Mucosa of gallbladder (tissue), 1 donor: ENCODE measurements at places on chromosomes 6 and 20.

- DNase-seq: no peak
Measured at GRCh38 chr6:72876256-72876655, 254.4 kb downstream of the KCNQ5 start.

GRCh38 chr6:30075790-30076732, 492 bp upstream of the RNF39 start:
- DNase-seq: peak; percentile 31

DNA sequence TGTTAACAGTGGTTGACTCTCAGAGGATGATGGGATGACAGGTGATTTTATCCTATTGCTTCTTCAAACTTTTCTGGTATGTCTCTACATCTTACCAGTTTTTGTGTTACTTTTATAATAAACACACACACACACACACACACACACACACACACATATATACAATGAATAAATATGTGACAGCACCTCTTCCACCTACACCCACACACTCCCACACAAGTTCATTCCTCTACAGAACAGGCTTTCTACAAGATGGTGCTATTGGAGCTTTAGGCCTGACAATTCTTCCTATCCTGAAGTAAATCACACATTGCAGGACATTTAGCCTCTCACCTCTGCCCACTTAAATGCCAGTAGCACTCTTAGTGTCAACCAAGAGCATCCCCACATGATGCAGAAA, 46.7 kb upstream of the STK35 start:
- DNase-seq: no peak

- DNase-seq: peak; percentile 9
Measured at GRCh38 chr20:58136149-58136484, 92.3 kb downstream of the ANKRD60 start.
